Umbilical cord (tissue), 2 donors: ENCODE measurements at places on chromosomes 16 and 17.

DNA sequence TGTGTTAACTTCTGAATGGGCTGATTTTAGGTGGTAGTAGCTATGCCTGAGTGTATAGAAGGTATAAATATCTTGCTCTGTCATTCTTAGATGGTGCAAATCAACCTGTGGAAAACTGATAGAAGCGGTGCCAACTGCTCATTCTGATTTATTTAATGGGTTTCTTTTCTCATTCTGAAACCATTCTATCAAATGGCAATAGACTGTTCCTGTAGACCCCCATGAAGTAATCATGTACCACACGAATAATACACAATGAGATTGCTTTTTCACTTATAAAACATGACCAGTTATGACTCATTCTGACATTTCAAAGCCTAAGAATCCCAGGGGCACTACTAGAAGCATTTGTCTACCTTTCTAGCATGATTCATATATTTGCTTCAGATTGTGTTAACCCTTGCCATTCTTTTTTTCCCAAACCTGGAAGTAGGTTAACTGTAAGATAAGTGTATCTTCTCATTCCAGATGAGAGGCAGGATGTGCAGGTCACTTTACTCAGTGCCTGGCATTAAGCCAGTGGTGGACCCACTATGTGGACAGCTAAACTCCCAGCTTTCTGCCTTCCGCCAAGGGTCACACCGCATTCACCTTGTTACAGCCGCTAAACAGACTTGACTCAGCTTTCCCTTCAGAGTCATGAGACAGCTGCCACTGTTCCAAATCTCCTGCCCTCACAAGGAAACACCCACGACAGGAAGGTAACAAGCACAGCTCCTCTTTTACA, 16.4 kb upstream of the SLC16A11 start:
- no peak for DNase-seq

- no peak for DNase-seq
Observed at GRCh38 chr17:69030169-69030568, 30.6 kb downstream of the ABCA9 start.

DNA sequence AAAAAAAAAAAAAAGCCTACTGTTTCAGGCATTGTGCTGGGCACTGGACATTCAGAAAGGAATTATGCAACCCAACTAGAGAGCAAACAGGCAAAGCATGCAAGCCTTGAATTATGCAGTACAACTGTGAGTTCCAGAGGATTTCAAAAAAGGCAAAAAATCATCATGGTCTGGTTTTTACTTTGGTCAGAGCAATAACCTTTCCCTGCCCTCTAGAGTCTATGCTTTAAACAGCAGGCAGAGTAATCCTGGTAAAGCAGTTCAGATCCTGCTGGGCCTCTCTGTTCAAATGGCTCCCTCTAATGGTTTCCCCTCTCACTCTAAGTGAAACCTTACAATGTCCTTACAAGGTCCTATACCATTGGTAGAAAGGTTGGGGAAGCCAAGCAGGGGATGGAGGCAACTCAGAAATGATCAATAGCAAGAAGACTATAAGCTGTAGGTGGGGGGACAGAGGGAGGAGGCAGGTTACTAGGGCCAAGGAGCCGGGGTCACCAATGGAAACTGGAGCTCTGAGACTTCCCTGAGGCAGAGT, 4.6 kb upstream of the TAF15 start:
- DNase-seq, result peak; percentile 97

- no peak for DNase-seq
Observed at GRCh38 chr17:81842725-81843504, 8.1 kb upstream of the PPP1R27 start.

DNA sequence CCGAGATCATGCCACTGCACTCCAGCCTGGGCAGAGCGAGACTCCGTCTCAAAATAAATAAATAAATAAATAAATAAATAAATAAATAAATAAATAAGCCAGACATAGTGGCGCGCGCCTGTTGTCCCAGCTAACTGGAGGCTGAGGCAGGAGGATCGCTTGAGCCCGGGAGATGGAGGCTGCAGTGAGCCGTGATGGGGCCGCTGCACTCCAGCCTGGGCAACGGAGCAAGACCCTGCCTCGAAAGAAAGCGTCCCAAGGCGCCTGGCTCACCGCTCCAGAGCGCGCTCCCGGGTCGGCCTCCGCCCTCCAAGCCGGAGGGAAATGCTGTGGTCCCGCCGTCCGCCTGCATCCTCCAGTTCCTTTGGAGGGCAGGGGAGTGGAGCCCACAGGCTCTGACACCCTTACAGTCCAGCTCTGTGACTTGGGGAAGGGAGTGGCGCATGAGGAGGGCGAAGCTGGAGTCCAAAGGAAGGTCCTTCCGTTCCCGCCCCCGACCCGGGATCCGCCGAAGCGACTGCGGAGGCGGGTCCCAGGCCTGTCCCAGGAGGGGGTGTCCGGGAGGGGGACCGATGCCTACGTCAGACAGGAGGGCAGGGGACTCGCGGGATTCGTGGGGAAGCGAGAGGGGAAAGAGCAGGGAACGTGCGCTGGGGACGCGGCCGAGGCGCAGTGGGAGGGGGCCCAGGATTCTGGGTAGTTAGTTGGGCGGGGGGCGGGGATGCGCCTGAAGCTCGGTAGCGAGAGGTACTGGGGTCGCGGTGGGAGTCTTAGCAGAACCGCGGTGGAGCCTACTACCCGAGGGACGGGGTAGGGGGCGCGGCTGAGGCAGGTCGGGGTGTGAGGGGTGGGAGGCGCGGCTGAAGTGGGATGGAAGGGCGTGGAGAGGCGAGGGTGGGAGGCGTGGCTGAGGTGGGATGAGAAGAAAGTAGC, 8.4 kb upstream of the TRPV2 start:
- peak; percentile 73 for DNase-seq

GRCh38 chr16:57764341-57765159, 29.0 kb downstream of the KATNB1 start:
- DNase-seq, result peak; percentile 55

GRCh38 chr16:35746281-35746962, 2287.0 kb downstream of the TP53TG3F start:
- no peak for DNase-seq

DNA sequence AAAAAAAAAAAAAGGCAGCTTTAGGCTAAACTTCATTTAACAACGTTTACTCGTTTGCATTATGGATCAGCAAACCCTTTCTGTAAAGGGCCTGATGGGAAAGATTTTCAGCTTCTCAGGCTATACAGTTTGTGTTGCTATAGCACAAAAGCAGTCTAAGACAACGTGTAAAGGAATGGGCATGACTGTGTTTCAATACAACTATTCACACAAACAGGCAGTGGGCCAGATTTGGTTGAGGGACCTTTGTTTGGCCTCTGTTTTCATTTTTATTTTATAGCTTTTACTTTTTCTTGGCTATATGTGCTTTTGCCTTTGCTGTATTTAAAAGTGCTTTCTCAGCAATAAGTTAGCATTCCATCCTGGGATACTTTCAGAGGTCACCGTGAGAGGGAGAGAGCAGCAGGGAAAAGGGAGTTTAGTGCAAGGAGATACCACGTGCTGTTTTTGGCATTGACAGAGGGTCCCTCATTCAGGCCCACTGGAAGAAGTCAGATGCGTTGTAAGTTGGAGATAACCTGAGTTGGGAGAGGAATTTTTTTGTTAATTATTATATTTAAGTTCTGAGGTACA, 335.6 kb downstream of the UTP18 start:
- peak; percentile 6 for DNase-seq

DNA sequence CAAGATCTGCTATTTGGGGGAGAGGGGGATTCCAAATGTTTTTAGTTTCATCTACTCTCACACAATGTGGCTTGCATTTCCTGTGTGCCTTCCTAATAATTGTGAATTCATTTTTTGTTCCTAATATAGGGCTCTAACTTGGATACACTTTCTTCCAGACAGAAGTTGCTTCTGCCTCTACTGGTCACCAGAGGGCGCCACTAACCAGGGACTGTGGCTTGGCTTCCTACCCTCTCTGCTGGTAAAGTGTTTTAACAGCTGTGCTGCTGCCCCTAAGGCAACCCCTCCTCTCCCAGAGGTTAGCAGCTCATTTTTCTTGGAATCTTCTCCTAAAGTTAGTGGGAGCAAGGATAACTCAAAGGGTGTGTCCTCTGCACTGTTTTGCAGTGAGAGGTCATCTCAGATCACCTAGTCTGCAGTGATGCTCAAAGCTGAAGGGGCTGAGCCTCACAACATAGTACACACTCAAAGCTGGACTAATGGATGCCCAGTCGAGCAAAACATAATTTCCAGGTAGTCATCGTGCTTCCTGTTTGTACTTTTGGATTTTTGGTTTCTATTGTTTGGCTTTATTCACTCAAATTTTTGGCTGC, 5.0 kb upstream of the PRSS54 start:
- no peak for DNase-seq

DNA sequence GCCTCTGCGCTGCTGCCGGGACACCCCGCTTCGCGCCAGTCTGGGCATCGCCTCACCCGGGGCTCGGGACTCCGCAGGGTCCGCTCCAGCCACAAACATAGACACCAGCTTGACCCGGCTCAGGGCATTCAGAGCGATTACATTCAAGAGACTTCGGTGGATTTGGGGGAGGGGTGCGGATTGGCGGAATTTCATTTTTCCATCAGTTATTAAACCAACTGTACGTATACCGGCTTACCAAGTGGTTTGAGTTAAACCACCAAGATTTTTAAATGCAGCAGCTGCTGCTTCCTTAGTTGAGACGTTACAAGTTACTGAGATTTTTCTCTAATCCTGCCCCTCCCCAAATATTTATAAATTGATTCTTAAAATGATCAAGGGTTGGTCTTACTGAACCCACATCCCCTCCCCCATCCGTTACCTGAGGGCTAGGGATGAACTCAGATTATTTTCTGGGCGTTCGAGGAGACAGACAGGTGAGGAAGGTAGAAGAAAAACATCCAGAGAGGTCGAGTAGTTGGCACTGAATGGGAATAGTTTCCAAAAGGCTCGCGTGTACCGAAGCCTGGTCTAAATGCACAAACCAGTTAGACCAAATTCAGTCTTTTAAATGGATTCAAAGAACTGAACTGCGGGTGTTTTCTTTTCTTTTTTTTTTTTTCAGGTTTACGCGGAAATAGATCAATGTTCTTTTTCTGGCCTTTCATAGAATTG, 1.5 kb downstream of the CRHR1 start:
- no peak for DNase-seq

- peak; percentile 36 for DNase-seq
Observed at GRCh38 chr16:86519649-86520316, 9.5 kb downstream of the FOXF1 start.

GRCh38 chr17:45110676-45111611, 21.4 kb downstream of the PLCD3 start:
- no peak for DNase-seq

DNA sequence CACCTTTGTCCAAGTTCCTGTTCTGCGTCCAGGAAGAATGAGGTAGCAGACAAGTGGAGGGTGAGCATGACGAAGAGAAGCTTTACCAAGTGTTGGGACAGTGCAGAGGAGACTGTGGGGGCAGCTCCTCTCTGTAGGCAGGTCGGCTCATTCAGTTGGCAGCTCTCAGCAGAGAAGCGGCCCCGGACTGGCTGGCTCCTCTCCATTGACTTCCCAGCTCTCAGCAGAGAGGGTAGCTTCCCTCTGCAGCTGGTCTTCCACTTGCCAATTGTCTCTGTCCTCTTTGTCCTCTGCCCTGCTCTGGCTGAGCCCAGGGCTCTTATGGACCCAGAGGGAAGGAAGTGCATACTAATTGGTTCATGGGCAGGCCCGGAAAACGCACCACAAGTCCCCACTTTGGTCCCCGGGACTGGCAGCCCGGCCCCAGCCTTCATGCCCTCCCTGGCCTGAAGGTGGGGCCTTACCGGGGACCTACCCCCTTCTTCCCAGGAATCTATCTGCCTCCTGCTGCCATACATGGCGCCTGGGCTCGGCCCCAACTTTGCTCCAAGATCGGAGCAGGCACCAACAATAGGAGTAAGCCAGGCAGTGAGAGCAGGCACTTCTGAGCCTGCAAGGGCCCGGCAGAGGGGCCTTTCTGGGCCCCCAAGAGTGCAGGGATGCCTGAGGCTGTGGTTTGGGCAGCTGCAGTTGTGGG, 10.1 kb downstream of the KCTD5 start:
- no peak for DNase-seq

GRCh38 chr17:31050948-31051347, 43.8 kb upstream of the NF1 start:
- DNase-seq, result no peak

GRCh38 chr17:6455321-6455705, 11.1 kb downstream of the PIMREG start:
- DNase-seq, result no peak

DNA sequence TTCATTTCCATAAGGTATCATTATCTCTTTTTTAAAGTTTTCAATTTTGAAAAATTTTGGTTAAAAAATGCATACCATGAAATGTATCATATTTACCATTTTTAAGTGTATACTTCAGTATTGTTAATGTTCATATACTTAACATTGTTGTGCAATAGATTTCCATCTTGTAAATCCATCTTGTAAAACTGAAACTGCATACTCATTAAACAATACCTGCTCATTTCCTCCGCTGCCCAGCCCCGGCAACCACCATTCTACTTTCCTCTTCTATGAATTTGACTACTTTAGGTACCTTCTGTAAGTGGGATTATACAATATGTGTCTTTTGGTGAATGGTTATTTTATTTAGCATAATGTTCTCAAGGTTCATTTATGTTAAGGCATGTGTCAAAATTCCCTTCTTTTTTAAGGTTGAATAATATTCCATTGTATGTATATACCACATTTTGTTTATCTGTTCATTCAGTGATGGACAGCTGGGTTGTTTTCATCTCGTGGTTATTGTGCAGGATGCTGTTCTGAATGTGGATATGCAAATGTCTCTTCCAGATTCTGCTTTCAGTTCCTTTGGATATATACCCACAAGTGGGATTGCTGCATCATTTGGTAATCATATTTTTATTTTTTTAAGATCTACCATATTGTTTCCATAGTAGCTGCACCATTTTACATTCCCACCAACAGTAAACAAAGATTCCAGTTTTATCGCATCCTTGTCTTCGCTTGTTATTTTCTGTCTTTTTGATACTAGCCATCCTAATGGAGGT, 6.7 kb downstream of the CCL2 start:
- DNase-seq, result no peak

- no peak for DNase-seq
Observed at GRCh38 chr17:8327303-8327649, 12.4 kb upstream of the ODF4 start.

DNA sequence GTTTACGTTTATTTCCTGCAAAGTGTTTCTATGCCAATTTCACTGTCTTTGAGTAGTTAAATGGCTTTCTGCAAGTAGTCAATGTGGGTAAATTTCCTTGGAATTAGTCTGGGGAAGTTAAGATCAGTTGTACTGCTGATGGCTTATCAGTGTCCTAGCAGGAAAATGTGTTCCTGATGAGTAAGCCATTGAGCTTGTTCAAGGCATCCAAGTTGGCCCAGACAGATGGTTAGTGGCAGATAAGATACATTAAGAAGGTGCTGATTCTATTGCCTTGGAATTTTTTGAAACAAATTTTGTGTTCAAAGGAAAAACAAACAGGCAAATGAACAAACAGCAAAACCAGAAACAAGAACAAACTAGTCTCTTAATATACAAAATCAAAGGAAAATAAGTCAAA, 258.4 kb downstream of the MAP2K6 start:
- DNase-seq, result no peak
